Cardiac ventricle fibroblast (primary cell): ENCODE measurements at places on chromosomes 11 and 22. TPM values are rescaled to one million over a fixed set of nuclear protein-coding genes. Genes with fewer than 3 reads are reported as not detected.

NAA40 gene
- 3.1 and 7.0 TPM in 2 replicates for total RNA-seq

PHF21B gene
- total RNA-seq, result not detected in 2 replicates

DDIAS gene
- total RNA-seq, result 0.34 and 0.62 TPM in 2 replicates

MUC2 gene
- total RNA-seq, result not detected in 2 replicates

FAT3 gene
- 0.05 and 0.06 TPM in 2 replicates for total RNA-seq

YPEL4 gene
- total RNA-seq, result 2.5 and 3.2 TPM in 2 replicates

CDHR5 gene
- total RNA-seq, result not detected in 2 replicates

AIFM3 gene
- 0.56 and 1.5 TPM in 2 replicates for total RNA-seq

HEPHL1 gene
- not detected in 2 replicates for total RNA-seq

ALDH3B2 gene
- not detected in 2 replicates for total RNA-seq

OR5A1 gene
- not detected in 2 replicates for total RNA-seq

NUP50 gene
- 24.8 and 46.0 TPM in 2 replicates for total RNA-seq

PLA2G6 gene
- total RNA-seq, result 12.3 and 18.7 TPM in 2 replicates

ASCL2 gene
- total RNA-seq, result not detected in 2 replicates

DGCR8 gene
- total RNA-seq, result 16.2 and 16.5 TPM in 2 replicates

VSIG10L2 gene
- not detected in 2 replicates for total RNA-seq

MN1 gene
- 15.6 and 15.9 TPM in 2 replicates for total RNA-seq

OR4C46 gene
- not detected in 2 replicates for total RNA-seq

TH gene
- total RNA-seq, result not detected in 2 replicates

P2RX6 gene
- total RNA-seq, result 0.94 and 1.3 TPM in 2 replicates

A4GALT gene
- 33.6 and 34.8 TPM in 2 replicates for total RNA-seq

TSSK2 gene
- total RNA-seq, result not detected in 2 replicates

CKAP5 gene
- 32.2 and 40.5 TPM in 2 replicates for total RNA-seq

OR8G5 gene
- total RNA-seq, result not detected in 2 replicates

ROM1 gene
- total RNA-seq, result 24.8 and 25.3 TPM in 2 replicates

TTC28 gene
- total RNA-seq, result 45.1 and 62.4 TPM in 2 replicates

SCUBE1 gene
- not detected in 2 replicates for total RNA-seq

KCNJ1 gene
- total RNA-seq, result not detected in 2 replicates

BTG4 gene
- total RNA-seq, result not detected in 2 replicates

POTEH gene
- not detected in 2 replicates for total RNA-seq

UPB1 gene
- total RNA-seq, result not detected in 2 replicates

RNH1 gene
- 338 and 400 TPM in 2 replicates for total RNA-seq

BACE1 gene
- 44.4 and 53.9 TPM in 2 replicates for total RNA-seq

BTBD18 gene
- total RNA-seq, result not detected in 2 replicates

PGA4 gene
- total RNA-seq, result not detected in 2 replicates

NXPE2 gene
- not detected in 2 replicates for total RNA-seq

LAMTOR1 gene
- total RNA-seq, result 118 and 136 TPM in 2 replicates

LMO2 gene
- total RNA-seq, result 1.4 and 2.4 TPM in 2 replicates

PHOX2A gene
- total RNA-seq, result not detected in 2 replicates

OTOG gene
- total RNA-seq, result not detected in 2 replicates

TPP1 gene
- total RNA-seq, result 82.0 and 93.0 TPM in 2 replicates

TRPM5 gene
- not detected in 2 replicates for total RNA-seq

KCNJ11 gene
- not detected in 2 replicates for total RNA-seq

IGSF9B gene
- 0.75 and 2.8 TPM in 2 replicates for total RNA-seq

POLD4 gene
- total RNA-seq, result 91.0 and 113 TPM in 2 replicates
